ENCODE measurements at places on chromosomes 13 and 19. TPM values are rescaled to one million over a fixed set of nuclear protein-coding genes. Genes with fewer than 3 reads are reported as not detected.

The CYP4F11 gene
- 2.3 TPM for total RNA-seq

The ZNF846 gene
- total RNA-seq: 14.5 TPM

The ALOX5AP gene
- 33.4 TPM for total RNA-seq

The RFC3 gene
- 7.6 TPM for total RNA-seq

The ZSCAN22 gene
- 3.3 TPM for total RNA-seq

The OR7C1 gene
- total RNA-seq: not detected
